Kidney (tissue), 22 donors: ENCODE measurements at places on chromosomes 11 and 22.

DNA sequence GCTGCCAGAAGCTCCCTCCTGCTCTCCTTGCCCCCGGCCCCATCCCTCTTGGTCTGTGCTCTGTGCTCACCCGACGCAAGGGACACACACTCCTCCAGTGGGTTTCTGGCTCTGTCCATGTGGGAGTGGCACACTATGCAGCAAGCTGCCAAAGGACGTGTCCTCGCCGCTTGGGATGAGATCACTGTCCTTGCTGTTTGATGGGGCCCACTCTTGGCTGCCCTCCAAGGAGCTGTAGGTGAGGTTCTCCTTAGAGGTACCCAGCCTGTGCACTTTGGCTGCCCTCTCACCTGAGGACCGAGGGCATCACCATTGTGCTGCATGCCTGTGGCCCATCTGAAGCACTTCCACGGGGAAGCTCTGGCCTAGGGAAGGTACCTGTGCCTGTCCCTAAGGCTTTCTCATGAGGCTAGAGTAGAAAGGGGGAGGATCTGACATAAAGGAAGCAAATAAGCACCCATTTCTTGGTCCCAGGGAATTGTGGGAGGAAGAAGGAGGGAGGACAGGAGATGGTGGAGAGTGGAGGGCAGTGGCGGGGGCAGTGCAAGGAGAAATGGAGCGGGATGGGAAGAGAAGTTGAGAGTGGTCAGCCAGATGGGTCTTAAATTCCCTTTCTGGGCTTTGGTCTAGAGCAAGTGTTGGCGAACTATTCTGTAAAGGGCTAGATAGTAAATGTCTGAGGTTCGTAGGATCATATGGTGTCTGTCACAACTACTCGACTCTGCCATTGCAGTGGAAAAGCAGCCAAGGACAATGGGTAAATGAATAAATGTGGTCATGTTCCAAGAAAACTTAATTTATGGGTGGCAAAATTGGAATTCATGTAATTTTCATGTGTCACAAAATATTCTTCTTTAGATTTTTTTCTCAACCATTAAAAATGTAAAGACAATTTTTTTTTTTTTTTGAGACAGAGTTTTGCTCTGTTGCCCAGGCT lies 47.0 kb upstream of the AMPD3 start:
- DNase-seq: no peak

DNA sequence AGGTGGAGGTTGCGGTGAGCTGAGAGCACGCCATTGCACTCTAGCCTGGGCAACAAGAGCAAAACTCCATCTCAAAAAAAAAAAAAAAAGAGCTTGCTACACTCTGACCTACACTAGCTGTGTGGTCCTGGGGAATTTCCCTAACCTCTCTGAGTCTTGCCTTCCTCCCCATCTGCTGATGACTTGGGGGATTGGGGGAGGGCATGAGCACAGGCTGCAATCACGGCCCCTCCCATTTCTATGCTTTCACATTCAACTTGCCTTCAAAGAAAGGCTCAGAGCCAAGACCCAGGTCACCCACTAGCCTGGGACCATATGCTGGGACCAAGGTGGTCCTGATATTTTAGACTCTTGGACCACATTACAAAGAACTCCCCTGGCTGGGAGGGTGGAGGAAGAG lies 39.8 kb upstream of the TEF start:
- no peak for DNase-seq

- DNase-seq: no peak
These were observed 15.2 kb downstream of the CD82 start for GRCh38 chr11:44580701-44581100.

- peak; percentile 91 for DNase-seq
These were observed at the start of gene LRRC10B for GRCh38 chr11:61507962-61508861. Gene LRRC10B, plus strand, starts transcription at chr11:61508749. Its CDS starts 250 bp downstream, at chr11:61508999.

DNA sequence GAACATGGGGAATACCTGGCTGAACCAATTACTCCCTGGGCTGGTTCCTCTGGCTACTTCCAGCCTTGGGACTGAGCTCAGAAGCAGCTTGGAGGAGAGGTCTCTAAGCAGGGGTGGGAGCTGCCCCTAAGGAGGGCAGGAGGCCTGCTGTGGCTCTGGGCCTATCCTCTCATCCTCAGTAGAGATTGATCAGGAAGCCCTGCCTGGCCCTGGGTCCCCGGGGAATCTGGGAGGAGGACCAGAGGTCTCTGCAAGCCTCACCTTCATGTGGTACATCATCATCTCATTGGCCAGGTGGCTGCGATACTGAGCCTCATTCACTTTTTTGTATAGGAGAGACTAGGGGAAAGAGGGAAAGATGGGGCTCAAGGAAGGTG lies 91.1 kb downstream of the PDE2A start:
- no peak for DNase-seq

- no peak for DNase-seq
These were observed 1533.5 kb upstream of the RAG2 start for GRCh38 chr11:38131535-38131934.

DNA sequence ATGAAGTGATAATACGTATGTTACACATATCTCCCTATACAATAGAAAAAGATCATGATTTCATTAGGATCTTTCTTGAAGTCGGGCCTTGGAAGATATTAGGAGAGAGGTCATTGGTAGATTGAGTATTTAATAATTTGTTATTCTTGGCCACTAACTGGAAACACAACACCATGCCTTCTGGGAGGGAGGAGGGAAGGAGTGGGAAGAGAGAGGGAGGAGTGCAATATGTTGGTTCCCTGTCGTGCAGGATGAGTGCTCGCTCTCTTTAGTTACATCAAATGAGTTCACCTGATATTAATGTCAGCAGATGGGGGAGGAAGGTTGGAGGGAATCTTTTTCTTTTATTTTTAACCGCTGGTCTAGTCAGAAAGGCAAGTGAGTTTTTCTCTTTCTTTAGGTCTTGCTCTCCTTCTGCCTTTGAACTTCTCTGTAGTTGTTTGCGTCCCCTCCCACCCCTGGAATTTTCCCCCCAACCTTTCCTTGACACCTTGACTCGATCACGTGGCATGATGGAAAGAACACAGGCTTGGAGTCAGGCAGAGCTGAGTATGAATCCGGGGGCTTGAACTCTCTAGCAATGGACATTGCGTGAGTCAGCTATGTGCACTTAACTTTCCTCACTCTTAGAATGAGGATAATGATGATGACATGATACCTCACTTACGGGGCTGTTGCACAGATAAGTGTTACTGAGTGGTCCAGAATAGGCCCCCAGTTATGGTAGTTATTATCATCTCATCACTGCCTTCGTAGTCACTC lies 6.2 kb downstream of the ADAMTS15 start:
- DNase-seq: no peak

DNA sequence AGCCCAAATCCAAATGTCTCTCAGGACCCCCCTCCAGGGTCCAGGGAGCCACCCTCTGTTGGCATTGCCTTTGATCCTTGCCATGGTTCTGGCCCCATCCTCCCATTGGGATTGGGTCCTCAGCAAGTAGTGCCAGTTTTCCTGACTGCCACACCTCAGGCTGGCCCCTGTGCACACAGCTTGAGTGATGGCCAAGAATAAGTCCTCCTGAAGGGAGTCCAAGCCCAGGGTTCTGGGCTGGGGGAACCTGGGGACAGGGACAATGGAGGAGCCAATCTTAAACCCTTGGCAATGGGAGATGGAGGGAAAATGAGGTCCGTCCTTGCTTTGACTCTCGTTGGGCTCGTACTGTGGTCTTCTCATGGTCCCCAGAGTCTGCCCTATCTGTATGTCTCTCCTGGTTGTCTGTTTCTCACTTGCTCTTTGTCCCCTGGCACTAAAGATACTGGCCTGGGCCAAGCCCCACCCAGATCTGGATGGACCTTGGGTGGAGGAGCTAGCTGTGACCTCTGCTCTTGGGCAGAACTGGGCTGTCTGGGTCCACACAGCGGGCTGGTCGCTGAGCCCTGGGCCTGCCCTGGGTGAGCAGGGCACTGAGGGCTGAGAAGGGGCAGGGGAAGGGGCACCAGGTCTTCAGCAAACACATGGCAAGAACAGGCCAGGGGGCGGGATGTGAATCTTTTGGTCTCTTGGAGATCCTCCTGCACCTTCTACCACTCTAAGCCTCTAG lies 2.9 kb downstream of the SOX10 start:
- no peak for DNase-seq

- no peak for DNase-seq
These were observed 798.1 kb upstream of the LRRC4C start for GRCh38 chr11:42257534-42257933.

DNA sequence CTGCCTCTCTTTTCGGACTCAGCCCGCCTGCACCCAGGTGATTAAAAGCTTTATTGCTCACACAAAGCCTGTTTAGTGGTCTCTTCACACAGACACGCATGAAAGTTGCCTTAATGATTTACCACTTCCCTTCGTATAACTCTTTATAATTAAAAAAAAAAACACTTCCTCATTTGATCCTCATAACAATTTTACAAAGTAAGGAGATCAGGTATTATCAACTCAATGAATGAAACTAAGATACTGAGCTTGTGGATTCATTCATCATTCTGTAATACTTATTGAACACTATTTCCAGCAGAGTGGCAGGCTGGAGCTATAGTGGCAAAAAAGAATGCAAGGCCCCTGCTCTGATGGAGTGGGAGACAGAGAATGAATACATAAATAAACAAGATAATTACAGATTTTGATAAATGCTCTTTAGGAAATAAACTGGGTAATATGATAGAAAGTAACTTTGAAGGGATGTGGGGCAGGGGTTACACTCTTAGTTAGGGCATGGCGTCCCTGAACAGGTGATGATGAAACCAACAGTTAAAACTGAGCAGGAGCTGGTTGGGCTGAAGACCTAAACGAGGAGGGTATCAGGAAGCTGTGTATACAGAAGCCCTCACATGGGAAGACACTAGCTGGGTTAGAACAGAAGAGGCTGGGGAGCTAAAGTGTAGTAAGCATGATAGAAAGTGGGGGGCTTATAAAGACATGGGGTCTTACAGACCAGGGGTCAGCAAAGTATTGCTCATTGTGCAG lies 5.4 kb upstream of the CRTAM start:
- DNase-seq: no peak

GRCh38 chr11:131824771-131825170 lies 454.4 kb downstream of the NTM start:
- no peak for DNase-seq

DNA sequence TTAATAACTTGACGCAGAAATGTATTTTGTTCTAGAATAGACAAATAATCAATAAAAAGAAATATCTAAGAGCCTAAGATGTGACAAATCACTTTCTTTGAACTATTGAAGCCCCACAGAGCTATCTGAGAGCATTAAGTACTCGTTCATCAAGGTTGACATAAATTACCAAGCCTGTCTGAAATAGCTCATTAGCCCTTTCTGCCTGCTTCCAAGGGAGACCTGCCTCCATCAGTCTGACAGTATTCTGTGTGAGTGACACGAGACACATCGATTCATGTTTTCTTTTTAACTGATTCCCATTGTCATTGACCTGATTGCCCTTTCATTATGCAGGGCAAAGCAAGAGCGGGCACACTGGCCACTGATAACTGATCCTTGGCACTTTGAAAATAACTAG lies 347.5 kb downstream of the KCNA4 start:
- no peak for DNase-seq

DNA sequence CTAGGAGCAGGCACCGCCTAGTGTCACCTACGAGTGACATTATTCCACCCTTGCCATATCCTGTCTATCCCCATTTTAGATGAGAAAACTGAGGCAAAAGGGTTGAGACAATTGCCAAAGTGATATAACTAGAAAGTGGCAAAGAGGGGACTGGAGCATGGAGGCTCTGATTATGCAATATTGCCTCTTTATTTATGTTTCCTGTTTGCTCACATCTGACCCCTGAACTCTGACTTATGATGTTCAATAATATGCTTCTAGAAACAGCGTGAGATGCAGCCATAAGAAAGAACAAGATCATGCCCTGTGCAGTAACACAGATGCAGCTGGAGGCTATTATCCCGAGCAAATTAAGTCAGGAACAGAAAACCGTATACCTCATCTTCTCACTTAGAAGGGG lies 7.7 kb downstream of the ELF5 start:
- no peak for DNase-seq

DNA sequence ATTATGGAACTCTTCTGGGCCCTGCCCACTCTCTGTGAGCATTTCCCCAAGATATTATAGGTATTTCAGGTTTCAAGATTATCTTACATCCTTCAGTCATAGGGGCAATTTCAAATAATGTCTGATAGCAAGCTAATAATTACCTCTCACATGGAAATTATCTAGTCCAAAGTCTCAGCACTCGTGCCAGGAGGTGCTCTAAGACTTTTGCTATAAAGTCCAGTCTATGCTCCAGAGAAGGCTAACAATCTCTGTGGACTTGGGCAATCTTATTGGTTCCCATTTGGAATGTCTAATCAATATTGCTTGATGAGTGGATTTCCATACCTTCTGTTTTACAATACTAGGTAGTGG lies 5.4 kb downstream of the TREH start:
- DNase-seq: no peak

DNA sequence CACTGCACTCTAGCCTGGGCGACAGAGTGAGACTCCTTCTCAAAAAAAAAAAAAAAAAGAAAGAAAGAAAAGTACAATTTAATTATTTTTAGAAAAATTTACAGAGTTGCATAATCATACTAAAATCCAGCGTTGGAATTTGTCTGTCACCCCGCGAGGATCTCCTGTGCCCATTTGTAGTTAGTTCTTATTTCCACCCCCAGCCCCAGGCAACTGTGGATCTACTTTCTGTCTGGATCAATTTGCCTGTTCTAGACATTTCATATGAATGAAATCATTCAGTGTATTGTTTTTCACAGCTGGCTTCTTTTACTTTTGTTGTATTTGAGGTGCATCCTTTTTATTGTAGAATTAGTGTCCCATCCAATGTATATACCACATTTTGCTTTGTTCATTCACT lies 102.6 kb upstream of the RASSF10 start:
- DNase-seq: no peak

GRCh38 chr11:16804104-16804947 lies 65.9 kb downstream of the C11orf58 start:
- no peak for DNase-seq

- no peak for DNase-seq
These were observed 10.0 kb upstream of the PLET1 start for GRCh38 chr11:112270551-112271180.

- peak; percentile 31 for DNase-seq
These were observed 169.8 kb downstream of the SPON1 start for GRCh38 chr11:14132312-14132711.

DNA sequence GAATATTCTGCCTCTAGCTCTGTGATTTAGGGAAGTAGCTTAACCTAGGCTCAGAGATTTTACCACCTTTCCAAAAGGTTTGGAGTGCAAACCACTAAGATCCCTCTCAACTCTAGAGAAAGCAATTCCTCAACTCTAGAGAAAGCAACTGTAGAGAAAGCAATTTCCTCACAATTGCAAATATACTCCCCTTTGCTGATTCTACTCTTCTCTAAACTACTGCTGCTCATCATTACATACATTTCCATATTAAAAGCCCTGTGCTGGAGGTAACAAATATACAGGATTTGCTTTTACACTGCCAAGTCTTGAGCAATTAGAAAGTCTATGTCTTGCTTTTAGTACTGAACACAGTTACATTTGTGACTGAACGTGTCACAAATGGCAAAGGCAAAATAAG lies 48.2 kb downstream of the ALG9 start:
- no peak for DNase-seq

GRCh38 chr11:36330411-36330810 lies 34.3 kb downstream of the PRR5L start:
- no peak for DNase-seq

- no peak for DNase-seq
These were observed 27.0 kb downstream of the MFNG start for GRCh38 chr22:37459206-37459605.

GRCh38 chr11:1387961-1388762 lies 1.6 kb upstream of the BRSK2 start:
- DNase-seq: no peak
